ENCODE measurements at places on chromosomes 4 and X.

DNA sequence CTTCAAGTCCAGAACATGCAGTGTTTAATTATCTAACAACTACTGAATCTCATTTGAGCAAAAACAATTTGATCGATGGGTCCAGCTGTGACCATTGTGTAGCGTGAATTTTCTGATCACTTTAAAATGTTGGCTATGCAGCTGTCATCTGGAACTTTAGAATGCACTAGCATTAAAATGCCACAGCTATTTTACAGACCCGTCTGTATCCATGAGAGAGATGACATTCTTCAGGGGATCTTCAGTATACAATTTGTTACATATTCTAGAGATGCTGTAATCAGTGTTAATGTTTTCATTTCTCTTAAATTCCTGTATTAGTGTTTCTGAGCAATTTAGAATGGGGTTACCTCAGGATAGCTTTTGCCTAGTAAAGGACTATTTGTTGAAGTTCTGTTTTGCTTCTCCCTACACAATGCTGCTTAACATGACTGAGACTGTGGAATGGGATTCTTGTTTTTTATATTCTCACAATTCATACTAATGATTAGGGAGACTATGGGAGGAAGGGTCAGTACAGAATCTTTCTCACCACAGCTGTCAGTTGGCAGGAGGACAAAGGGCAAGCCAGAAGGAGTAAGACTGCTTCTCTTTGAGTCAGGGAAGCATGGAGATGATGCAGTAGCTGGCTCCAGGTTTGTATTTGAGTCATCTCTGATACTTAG is 13.2 kb upstream of the CTSO start:
- DNase-seq: no peak

DNA sequence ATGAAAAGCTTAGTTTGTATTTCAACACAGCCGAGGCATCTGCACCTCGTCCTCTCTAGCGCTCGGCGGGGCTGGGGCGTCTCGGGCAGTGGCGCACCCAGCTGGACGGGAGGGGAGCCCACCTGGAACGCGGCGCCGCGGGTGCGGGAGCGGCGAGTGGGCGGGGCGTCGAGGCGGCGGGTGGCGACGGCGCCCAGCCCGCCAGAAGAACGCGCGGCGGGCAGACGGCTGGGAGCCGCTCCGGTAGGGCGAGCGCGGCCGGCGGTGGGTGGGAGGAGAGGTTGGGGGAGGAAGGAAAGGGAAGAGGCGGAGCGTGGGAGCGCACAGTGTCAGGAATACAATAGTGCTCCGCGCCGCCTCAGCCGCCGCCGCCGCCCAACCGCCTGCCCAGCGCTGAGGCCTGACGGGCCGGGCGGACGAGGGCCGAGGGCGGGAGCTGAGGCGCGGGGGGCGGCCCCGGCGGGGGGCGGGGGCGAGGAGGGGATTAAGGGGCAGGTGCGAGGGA is at the start of gene JADE3:
Gene JADE3, plus strand, starts transcription at position 324 of the 505 bp plus-strand sequence. CDS start 72,474 bp downstream, outside the sequence.
- peak; percentile 2 for DNase-seq

- no peak for DNase-seq
Observed at GRCh38 chr4:182179751-182180150, 63.5 kb upstream of the TENM3 start.

DNA sequence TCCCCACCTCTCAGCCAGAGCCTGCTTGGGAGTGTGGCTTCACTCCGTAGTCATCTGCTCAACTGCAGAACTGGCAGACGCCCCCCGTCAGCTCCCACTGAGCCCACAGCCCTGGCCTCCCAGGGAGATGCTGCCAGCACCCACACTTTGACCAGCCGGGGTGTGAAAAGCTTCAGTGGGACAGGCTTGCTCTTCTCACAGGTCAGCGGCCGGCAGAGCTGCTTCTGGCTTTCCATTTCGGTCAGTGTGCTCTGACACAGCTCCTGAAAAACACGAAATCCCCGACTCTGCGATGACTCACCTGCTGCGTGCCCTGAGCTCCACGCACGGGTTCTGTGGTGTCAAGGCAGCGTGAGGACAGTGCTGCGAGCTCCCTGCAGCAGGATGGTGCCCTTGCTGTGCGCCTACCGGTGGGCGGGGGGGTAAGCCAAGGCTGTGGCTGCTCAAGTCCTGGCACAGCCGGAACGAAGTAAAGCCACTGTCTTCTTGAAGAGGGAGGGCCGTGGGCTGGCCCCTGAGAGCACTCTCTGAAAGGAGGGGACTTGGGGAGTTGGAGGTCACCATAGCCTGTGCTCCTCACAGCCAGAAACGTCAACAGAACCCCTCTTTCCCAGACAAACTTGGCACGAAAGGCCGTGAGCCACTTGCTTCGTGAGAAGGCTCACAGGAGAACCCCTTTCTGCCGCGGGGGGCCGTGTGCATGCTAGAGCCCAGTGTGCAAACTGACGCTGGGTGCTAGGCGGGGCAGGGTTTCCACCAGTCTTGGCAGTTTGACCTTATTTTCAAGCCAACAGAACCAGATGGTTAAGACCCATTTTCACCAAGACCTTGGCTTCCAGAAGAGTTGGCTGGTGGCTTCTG is 23.6 kb downstream of the NOP14 start:
- no peak for DNase-seq

DNA sequence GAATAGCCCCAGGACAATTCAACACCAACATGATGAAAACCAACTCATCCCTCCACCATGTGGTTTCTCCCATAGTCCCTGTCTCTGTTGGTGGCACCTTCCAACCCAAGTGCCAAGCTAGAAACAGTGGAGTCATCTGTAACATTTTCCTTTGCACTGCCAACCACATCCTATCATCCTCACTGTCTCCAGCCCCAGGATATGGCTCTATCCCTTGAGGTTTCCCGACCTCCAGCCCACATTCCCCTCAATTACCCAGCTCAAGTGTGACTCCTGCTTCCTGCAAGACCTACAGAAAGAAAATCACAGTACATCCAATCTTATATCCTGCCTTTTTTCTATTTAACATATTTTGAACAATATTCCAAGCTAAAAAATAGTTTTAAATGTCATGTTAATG is 24.2 kb downstream of the PNMA6F start:
- DNase-seq: no peak

GRCh38 chr4:67886281-67886680 is 2.5 kb upstream of the TMPRSS11D start:
- DNase-seq: peak; percentile 7

- no peak for DNase-seq
Observed at GRCh38 chr4:39626261-39626660, 12.4 kb downstream of the SMIM14 start.

DNA sequence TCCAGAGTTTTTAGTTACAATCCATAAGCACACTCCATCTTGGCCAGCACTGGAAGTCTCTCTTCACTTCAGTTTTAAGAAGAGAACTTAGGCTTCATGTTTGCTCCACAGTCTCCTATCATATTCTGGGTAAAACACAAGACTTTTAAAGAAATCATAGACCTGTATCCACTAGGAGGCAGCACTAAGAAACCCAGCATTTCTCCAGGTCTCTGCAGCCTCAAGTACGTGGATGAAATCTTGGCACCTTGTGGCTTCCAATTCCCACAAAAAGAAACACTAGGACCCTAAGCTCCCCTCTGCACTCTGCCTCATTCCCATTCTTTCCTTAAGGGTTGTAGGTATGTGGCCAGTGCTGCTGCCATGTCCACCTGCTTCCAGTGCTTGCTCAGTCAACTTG is 367.3 kb upstream of the CASK start:
- no peak for DNase-seq

GRCh38 chr4:22427675-22428074 is 88.2 kb downstream of the ADGRA3 start:
- DNase-seq: no peak

DNA sequence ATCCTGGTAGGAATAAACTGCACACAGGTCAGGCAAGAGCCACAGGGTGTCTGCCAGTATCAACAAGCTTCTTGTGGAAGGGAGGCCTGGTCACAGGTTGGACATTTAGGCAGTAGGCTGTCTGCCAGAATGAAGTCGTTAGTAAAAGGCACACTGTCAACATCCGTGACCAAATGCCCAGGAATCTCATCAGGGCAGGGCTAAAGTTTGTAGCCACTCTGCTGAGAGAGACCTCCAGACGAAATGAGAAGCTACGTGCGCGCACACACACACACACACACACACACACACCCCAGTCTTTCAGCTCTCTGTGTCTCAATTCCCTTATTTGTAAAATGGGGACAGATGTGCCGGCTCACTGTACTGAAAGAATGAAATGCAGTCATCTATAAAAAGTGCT is 408.7 kb upstream of the ZFP42 start:
- no peak for DNase-seq

GRCh38 chr4:184907216-184907615 is 81.4 kb upstream of the ACSL1 start:
- no peak for DNase-seq

DNA sequence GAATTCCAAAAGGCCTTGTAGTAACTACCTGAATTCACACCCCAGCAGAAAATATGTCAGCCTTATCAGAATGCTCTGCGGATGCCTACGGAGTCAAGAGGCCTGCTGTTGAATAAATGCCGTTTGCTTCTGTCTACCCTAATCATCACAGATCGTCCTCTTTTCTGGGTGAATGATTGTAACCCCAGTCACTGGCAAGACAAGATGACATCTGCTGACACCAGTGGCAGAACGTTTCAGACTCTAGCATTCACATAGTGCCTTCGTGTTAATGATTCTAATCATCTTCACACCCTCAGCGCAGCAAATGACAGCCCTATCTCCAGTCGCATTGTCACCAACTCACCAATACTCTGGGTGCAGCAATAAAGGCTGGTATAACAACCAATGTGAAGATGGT is 89.1 kb upstream of the MAP3K15 start:
- no peak for DNase-seq

DNA sequence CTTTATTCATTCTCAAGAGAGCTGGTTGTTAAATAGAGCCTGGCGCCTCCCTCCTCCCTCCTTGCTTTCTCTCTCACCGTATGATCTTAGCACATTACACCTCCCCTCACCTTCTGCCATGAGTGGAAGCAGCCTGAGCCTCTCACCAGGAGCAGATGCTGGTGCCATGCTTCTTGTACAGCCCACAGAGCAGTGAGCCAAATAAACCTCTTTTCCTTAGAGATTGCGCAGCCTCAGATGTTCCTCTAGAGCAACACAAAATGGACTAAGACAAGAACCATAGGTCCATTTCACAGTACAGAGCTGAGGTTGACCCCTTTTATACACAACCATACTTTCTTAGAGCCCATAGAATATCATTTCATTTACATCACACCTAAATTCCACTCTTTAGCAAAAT is 10.1 kb upstream of the TMEM144 start:
- no peak for DNase-seq

- DNase-seq: no peak
Observed at GRCh38 chr4:153901220-153901619, 112.3 kb upstream of the SFRP2 start.

DNA sequence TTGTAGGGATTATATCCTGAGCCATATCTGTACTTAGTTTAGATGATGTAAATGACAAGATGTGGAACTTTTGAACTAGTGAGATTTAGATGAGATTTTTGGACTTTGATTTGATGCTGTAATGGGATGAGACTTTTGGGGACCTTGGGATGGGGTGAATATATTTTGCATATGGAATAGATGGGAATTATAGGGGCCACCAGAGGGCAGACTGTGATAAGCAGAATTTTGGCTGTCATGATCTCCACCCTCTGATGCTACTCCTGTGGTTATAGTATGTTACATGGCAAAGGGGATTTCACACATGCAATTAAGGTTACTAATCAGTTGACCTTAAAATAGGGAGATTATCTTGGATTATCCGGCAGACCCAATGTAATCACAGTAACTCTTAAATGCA is 214.0 kb upstream of the NHS start:
- DNase-seq: no peak

DNA sequence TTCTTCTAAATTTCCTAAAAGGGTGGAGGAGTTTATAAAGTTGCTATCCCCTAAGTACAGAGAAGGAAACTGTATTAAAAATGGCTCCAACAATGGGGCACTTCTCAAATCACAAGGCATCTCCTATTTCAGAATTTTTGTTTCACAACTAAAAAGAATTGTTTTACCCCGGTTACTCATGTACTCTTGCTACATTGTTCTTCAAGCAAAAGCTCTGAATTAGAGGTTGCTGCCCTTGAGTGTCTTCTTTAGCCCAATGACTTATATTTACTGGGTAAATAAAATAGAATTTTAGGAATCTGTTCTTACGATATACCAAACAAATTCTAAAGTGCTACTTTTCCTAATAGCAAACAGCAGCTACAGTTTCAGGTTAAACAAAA is 67.5 kb downstream of the PPEF2 start:
- no peak for DNase-seq

DNA sequence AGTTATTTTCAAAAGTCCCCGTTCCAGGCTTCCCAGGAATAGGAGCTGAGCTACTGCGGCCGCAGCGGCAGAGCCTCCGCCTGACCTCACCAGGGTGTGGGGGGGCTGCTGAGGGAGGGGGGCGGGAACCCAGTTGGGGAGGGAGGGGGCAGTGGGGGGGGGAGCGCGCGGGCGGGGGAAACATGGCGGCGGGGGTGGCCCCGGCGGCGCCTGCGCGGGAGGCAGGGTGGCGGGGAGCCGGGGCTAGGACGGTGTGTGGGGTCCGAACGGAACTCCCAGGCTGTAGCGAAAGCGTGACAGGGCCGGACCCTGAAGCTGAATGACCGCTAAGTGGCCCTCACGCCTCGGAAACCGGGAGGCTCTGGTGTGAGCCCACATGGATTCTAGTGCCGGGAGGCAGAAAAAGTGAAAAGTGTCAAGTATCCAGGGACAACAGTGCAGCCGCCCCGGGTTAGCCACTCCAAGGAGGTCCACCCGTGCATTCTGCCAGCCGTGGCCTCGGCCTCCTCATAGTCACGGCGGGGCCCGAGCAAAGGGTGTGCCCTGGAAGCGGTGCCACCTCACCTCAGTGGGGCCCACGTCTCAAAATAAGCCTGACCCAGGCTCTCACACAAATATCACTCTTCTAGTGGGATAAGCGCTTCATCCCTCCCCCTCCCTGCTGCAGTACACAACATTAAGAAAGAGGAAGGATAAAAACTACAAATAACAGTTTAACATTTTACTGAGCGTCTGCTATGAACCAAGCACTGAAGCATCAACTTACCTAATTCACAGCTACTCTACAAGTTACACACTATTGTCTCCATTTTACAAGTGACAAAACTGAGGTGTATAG is at the start of gene KLHL13:
Gene KLHL13, minus strand, starts transcription at position 98 of the 838 bp plus-strand sequence. CDS start 88,337 bp downstream, outside the sequence.
- DNase-seq: no peak

DNA sequence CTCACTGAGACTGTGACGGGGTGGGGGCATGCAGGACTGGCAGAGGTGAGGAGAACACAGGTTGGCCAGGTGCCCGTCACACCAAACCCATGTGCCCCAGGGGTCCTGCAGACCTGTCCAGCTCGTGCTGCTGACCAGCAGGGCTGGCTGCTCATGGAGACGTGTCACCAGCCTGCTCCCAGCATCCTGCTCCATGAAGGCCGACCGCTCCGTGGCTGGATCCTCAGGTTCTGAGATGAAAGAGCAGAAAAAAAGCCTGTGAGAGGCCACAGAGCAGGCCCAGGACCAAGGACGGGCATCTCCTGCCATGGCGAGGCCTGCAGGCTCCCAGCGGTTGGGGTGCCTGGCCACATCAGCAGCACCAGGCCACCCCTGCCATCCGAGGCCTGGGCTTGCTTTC is 71.7 kb upstream of the DRD5 start:
- no peak for DNase-seq

All from Panc1 (cell line).